ENCODE measurements at places on chromosomes 1 and 21. TPM values are rescaled to one million over a fixed set of nuclear protein-coding genes. Genes with fewer than 3 reads are reported as not detected.

PDC gene
- not detected for total RNA-seq

GPR3 gene
- total RNA-seq, result not detected

BACE2 gene
- 8.6 TPM for total RNA-seq

POMGNT1 gene
- 33.4 TPM for total RNA-seq

TSPEAR gene
- not detected for total RNA-seq

LRRC38 gene
- not detected for total RNA-seq

SPAG17 gene
- total RNA-seq, result 0.78 TPM

ZNF695 gene
- total RNA-seq, result 8.6 TPM

TRNP1 gene
- total RNA-seq, result 16.4 TPM

ANKRD45 gene
- 26.2 TPM for total RNA-seq

CD5L gene
- 1.2 TPM for total RNA-seq

PGLYRP4 gene
- total RNA-seq, result not detected

RAP1GAP gene
- 26.4 TPM for total RNA-seq

TFF2 gene
- total RNA-seq, result not detected
